ENCODE measurements at places on chromosomes 4 and X. TPM values are rescaled to one million over a fixed set of nuclear protein-coding genes. Genes with fewer than 3 reads are reported as not detected.

The FGF5 gene
- polyA plus RNA-seq = 0.03 TPM

The PAGE4 gene
- not detected for polyA plus RNA-seq

The C4orf50 gene
- under 0.01 TPM for polyA plus RNA-seq

The ZMAT1 gene
- 1.1 TPM for polyA plus RNA-seq

The PALLD gene
- polyA plus RNA-seq = 17.4 TPM

The TEX13C gene
- polyA plus RNA-seq = not detected

The RAB39B gene
- 0.07 TPM for polyA plus RNA-seq

The GALNTL6 gene
- 0.06 TPM for polyA plus RNA-seq

The PDLIM3 gene
- 5.7 TPM for polyA plus RNA-seq

The SSX3 gene
- polyA plus RNA-seq = not detected

The PPEF2 gene
- polyA plus RNA-seq = not detected

The NLGN4X gene
- polyA plus RNA-seq = 1.2 TPM

The ARHGAP36 gene
- not detected for polyA plus RNA-seq

The PDCL2 gene
- not detected for polyA plus RNA-seq

The CNKSR2 gene
- 1.9 TPM for polyA plus RNA-seq

The ARX gene
- polyA plus RNA-seq = not detected

The CENPE gene
- 0.87 TPM for polyA plus RNA-seq

The ERAS gene
- polyA plus RNA-seq = not detected

The IL1RAPL2 gene
- 1.6 TPM for polyA plus RNA-seq

The PRDM5 gene
- 0.28 TPM for polyA plus RNA-seq

The PCSK1N gene
- polyA plus RNA-seq = 0.05 TPM

The GLA gene
- polyA plus RNA-seq = 9.5 TPM

The CDKN2AIP gene
- 7.7 TPM for polyA plus RNA-seq

The EXOC1L gene
- polyA plus RNA-seq = not detected

The TBX22 gene
- polyA plus RNA-seq = not detected

The ADRA2C gene
- not detected for polyA plus RNA-seq

The SLC49A3 gene
- polyA plus RNA-seq = 0.40 TPM

The NEIL3 gene
- polyA plus RNA-seq = 0.07 TPM

The UGT2A3 gene
- polyA plus RNA-seq = 38.9 TPM

The RBMXL3 gene
- polyA plus RNA-seq = not detected

The LRP2BP gene
- 0.64 TPM for polyA plus RNA-seq

The PGAM4 gene
- not detected for polyA plus RNA-seq

The MAOA gene
- 85.8 TPM for polyA plus RNA-seq

The C4orf51 gene
- not detected for polyA plus RNA-seq

The CHRDL1 gene
- polyA plus RNA-seq = 0.17 TPM

The SPANXN4 gene
- not detected for polyA plus RNA-seq

The NMU gene
- not detected for polyA plus RNA-seq

The ZAR1 gene
- polyA plus RNA-seq = not detected

The SLC25A53 gene
- polyA plus RNA-seq = 2.8 TPM

The BEX2 gene
- 6.1 TPM for polyA plus RNA-seq

The CENPVL2 gene
- not detected for polyA plus RNA-seq

The PRR32 gene
- polyA plus RNA-seq = not detected

The TMEM156 gene
- polyA plus RNA-seq = 0.61 TPM

The FAM9B gene
- 0.38 TPM for polyA plus RNA-seq

The CLNK gene
- 0.01 TPM for polyA plus RNA-seq

The G6PD gene
- 1.9 TPM for polyA plus RNA-seq

The ADH1C gene
- 88.3 TPM for polyA plus RNA-seq
